Left lung (tissue), 14 donors: ENCODE measurements at places on chromosomes 11 and 22.

DNA sequence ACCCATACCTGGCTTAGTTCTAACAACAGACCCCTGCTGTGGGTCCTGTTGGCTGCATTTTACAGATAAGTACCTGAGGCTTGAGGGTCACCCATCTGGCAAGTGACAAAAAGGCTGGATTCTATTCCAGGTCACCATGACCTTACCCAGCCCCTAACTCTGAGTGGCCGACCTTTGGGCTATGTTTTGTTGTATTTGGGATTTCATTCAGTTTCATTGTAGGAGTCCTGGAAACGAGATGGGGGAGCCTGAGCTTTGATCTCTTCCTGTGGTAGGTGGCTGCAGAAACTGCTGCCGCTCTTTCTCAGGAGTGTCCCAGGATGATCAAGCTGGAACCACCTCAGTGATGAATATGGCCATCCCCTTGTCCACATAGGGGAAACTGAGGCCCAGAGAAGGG, 24.6 kb upstream of the YWHAH start:
- no peak for DNase-seq

- DNase-seq: no peak
These were observed 415.9 kb upstream of the CADM1 start for GRCh38 chr11:115920092-115920461.

GRCh38 chr22:42842658-42843370, 14.3 kb downstream of the ARFGAP3 start:
- DNase-seq: no peak

DNA sequence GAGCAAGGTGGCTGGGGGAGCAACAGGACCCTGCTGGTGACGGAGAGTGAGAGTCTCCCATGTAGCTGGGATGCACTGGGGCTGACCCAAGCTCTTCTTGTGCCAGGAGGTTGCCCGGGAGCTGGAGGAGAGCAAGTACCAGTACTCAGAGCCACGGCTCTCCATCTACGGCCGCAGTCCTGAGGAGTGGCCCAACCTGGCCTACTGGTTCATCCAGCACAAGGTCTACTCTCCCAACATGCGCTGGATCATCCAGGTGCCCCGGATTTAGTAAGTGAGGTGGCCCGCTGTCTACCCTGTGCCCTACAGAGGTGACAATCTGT, 40.4 kb downstream of the AMPD3 start:
- no peak for DNase-seq
